T-helper 1 cell (primary cell): ENCODE measurements at places on chromosomes 12 and 14.

- DNase-seq: no peak
Observed at GRCh38 chr12:132102297-132102696, 41.8 kb downstream of the DDX51 start.

DNA sequence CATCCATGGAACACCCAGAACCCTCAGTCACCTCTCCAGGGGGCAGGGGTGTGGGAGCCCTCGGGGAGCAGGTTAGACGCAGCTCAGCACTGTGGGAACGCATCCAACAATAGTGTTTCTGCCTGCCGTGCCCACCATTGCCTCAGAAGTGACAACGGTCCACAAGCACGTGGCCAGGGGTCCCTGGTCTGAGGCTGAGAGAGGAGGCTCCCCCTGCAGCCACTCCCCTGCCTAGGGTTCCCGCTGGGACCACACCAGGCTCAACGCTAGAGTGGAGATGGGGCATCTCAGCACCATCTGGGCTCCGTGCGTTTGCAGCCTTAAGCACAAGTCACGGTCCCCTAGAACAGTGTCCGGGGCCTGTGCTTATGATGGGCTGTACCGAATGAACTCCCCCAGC is 62.7 kb downstream of the TESC start:
- DNase-seq: no peak

GRCh38 chr14:72525087-72525915 is 368.6 kb downstream of the DPF3 start:
- no peak for DNase-seq

DNA sequence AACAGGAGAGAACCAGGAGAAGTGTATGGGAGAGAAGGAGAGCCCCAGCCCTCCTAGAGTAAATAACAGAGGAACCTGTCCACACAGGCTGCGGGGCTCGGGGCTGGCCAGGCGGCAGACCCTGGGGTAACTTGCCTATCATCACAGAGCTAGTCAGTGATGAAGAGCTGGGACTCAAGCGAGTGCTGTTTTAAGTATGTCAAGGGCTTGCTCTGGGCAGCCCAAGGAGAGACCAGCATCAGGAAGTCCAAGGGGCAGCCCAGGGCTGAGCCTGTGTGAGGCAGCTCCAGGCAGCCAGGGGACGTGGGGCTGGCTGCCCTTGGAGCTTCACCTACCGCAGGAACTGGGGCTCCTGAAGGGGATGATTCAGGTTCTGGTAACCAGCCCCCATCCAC is 10.0 kb downstream of the VWF start:
- DNase-seq: no peak

DNA sequence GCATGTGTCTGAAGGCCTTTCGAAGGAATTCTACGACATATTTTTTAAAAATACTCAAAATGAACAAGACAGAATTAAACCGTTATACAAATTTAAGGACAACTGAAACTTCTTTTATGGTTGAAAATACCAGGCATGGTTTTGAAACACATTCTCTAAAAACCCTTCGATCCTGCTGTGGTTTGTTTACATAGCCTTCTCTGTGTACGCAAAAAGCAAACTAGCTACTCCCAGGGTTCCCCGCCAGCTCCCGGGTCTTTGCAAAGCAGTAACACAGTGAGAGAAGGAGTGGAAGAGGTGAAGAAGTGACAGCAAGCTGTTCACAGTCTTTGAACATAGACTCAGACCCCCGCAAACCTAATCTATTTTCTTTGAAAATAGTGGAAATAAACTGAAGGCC is 2.2 kb upstream of the TC2N start:
- DNase-seq: no peak

DNA sequence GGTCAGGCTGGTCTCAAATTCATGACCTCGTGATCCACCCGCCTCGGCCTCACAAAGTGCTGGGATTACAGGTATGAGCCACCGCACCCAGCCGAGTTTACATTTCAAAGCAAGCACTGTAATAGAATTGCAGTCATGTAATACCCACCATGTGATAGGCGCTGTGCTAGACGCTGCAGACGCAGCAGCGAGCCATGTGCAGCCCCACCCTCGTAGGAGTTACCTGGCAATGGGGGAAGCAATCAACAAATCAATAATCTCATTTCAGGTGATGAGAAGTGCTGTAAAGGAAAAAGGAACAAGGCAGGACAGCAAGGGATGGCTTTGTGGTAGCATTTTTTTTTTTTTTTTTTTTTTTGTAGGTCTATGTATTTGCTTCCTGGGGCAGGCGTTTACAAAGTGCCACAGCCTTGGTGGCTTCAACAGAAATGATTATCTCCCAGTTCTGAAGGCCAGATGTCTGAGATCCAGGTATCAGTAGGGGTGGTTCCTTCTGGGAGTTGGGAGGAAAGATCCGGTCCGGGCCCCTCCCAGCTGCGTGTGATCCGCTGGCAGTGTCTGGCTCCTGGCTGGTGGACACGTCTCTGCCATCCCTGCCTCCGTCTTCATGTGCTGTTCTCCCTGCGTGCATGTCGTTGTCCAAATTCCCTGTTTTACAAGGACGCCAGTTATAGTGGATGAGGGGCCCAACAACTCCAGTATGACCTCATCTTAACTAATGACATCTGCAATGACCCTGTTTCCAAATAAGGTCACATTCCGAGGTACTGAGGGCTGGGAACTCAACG is 72.8 kb downstream of the TNFAIP2 start:
- DNase-seq: no peak

- DNase-seq: no peak
Observed at GRCh38 chr12:10497602-10498001, 8.1 kb upstream of the EIF2S3B start.

- no peak for DNase-seq
Observed at GRCh38 chr12:29792853-29793252, 9.1 kb upstream of the TMTC1 start.

- DNase-seq: no peak
Observed at GRCh38 chr14:23362200-23362599, 2.8 kb downstream of the EFS start.

- no peak for DNase-seq
Observed at GRCh38 chr14:100633406-100633805, 46.2 kb upstream of the BEGAIN start.

DNA sequence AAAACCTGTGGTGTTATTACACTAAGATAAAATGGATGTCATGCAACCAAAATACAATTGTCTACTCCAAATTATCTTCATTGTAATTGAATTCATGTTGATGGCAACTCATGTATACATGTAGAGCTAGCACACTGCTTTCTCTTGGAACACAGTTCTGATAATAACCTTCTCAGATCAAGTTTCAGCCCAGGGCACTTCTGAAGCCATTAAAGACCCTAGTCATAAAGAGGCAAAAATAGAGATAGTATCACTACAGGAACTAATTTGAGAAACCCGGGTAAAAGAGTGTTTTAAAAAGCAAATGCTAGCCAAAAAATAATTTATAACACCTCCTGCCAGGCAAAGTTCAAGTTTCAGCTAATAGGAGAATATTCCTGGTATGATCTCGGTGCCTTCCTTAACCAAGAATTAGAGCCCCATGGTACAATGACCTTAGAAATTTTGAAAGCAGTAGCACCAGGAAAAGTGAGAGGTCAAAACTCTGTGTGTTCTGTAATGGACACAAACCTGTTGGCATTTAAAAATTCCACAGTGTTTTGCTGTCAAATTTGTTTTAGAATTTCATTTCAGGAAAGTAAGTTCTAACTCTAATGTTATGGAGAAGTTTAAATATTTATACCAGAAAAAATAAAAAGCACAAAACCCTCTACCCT is 105.0 kb upstream of the FRMD6 start:
- DNase-seq: no peak

DNA sequence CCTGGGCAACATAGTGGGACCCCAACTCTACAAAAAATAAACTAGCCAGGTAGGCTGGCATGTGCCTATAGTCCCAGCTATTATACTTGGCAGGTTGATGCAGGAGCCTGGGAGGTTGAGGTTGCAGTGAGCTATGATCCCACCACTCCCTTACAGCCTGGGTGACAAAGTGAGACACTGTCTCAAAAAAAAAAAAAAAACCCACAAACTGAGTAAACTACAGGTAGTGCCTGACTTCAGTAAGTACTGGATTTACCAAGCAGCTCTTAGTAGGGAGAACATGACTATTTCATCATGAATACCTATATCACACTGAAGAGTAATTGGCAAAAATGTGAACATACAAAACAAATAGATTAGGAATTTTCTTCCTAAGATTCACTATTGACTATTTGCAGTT is 32.4 kb upstream of the AP4S1 start:
- DNase-seq: no peak

- no peak for DNase-seq
Observed at GRCh38 chr12:1993871-1994371, 10.3 kb downstream of the DCP1B start.

DNA sequence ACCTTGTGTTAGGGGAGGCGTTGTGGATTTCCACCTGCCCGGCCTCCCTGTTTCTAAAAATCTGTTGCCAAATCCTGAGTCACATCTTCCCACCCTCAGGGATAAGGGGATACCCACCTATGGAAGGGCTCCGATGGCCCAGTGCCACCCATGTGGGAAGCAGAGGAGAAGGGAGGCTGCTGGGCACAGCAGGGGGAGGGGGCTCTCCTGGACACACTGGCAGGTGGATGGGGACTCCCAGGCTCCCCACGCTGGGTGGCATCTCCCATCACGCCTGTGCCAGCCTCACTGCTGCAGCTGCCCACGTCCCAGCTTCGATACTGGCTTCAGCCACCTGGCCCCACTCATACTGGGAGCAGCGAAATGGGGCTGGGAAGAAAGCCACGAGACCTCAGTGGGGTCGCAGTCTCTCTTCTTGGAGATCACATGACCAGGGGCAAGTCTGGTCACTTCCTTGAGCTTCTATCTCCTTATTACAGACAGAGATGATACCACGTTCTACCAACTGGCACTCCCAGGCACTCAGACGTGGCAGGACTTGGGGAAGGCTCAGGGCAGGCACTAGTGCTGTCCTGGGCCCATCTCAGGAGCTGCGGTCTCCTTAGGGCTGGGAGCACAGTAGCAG is 72.2 kb downstream of the PITPNM2 start:
- no peak for DNase-seq

DNA sequence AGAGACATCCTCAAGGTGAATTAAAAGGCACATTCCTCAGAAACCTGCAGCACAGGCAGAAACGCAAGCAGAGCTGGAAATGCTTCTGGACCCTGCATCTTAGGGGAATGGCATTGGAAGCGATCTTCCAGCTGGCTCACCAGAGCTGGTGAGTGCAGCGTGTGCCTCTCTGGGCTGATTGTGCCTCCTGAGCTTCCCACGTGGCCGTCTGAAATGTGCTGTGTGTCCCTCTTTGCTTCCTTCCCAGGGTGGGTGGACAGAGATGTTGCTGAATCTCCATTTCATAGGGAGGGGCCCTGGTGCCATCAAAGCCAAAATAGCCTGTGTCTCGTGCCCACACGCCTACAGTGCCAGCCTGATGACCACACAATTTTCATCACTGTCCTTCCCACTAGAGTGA is 34.3 kb upstream of the TMEM132D start:
- no peak for DNase-seq

DNA sequence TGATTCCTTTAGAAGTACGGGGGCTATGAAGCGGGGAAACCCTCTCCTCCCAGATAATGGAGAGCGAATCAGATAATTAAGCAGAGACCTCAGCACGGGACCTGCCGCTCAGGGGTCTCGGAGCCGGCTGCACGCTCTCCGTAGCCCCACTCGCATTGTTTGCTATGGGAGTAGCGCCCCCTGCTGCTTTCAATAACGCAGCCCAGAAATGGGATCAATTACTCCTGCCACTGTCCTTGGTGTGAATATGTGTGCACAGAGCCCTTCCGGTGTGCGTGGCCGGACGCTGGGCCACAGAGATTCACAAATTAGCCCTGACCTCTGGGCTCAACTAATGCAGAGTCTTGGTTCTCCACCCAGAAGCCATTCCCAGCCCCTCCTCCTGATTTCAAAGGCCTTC is 76.4 kb upstream of the TMEM132C start:
- DNase-seq: no peak

GRCh38 chr12:91877456-91878235 is 268.0 kb downstream of the BTG1 start:
- peak; percentile 39 for DNase-seq
